Activated naive CD4-positive, alpha-beta T cell (primary cell): ENCODE measurements at places on chromosomes 2 and 18.

- DNase-seq = no peak
These were observed 202.9 kb downstream of the MIB1 start for GRCh38 chr18:21943456-21943855.

DNA sequence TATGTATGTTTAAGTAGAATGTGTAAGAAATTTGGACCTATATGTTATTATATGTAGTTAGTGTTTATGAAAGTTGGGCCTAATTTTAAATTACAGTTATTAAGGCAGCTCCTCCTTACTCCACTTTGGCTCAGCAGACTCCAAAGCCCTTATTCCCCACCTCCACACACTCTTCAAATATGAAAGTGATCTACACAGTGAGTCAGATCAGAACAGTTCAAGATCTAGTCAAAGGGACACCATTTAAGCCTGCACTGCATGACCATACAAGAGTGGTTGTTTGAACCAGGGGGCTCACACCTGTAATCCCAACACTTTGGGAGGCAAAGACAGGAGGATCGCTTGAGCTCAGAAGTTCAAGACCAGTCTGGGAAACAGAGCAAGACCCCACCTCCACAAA is 21.2 kb upstream of the PMAIP1 start:
- no peak for DNase-seq

DNA sequence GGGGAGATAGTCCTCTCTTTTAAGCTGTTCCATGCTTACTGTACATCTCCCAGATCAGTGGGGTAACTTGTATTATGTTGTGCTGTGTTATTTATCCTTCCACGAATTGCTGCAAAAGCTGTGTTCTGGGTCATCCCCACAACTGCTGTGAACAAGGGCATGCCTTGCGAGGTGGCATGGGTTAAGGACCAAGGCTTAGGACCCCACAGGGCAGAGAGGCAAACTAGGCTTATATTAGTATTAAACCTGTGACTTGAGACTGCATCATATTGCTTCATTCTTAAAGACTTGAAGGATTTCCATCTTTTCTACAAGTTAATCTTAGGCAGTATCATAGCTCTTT is 19.9 kb downstream of the RND3 start:
- no peak for DNase-seq

DNA sequence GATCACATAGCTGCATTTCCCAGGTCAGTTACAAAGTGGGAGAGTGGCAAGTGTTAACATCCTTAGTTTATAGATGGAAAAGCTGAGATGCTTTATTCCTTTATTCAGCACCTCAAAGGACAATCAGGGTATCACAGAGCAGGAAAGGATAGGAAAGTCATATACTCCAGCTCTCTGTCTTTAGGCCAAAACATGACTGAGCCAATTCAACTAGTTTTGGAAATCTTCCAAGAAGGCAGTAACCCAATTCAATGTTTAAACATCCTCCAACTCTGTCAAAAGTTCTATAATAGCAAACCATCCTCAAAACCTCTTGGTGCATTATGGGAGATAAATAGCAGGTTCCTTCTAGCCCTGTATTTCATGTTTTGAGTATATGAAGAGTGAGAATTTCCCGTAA is 25.2 kb downstream of the CASP8 start:
- DNase-seq = no peak

DNA sequence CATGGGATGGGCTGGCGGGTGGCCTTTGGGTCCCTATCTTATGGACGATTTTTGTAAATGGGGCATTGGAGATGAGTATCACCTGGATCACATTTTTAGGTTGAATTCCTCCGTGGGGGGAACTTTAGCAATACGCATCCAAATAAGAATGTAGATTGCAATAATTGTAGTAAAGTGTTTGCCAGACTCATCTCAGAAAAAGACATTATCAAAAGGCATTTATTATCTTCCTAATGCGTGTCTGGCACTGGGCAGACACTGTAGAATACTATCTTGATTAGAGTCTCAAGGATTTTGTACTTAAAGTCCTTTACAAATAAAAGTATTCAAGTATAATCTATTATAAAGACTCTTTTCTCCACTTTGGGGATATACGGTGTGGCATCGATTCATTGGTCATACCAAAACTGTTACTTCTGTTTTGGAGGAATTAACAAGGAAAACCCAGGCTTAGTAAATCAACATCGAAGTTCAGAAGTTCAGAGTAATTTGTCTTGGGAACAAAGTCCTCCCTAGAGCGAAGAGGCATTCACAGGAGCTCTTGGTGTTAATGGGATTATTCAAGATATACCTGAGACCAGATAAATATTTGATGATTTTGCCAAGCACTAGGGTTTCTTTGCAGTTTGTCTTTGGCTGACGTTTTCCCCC is 578 bp upstream of the ACKR3 start:
- DNase-seq = no peak

- DNase-seq = no peak
These were observed 71.5 kb downstream of the BABAM2 start for GRCh38 chr2:27962006-27962405.

- no peak for DNase-seq
These were observed 572 bp downstream of the RPS27A start for GRCh38 chr2:55232863-55233657.

DNA sequence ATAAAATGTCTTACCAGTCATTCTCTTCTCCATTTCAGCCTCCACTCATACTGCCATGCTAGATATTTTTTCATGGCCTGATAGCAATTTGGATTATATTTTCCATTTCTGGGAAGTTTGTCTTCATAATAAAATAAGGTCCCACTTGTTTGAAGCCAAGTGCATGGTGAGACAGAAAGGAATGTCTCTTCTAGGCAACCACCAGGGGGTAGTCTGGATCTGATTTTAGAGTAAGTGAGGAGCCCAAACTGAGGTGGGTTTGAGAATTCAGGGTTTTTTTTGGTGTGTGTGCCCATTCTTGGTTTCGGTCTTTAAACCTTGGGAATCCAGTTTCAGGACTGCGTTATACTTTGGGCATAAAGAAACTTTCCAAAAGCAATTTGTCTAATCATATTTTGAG is 315.5 kb downstream of the RPRM start:
- DNase-seq = no peak

- DNase-seq = no peak
These were observed 56.2 kb upstream of the SLC16A14 start for GRCh38 chr2:230124757-230125431.

GRCh38 chr18:36454848-36455458 is 157.4 kb downstream of the FHOD3 start:
- DNase-seq = no peak

- DNase-seq = no peak
These were observed 1249.0 kb downstream of the DPP10 start for GRCh38 chr2:115691409-115691808.

GRCh38 chr2:118371515-118371914 is 283.2 kb downstream of the INSIG2 start:
- no peak for DNase-seq

GRCh38 chr2:174662859-174663258 is 65.3 kb upstream of the WIPF1 start:
- no peak for DNase-seq

DNA sequence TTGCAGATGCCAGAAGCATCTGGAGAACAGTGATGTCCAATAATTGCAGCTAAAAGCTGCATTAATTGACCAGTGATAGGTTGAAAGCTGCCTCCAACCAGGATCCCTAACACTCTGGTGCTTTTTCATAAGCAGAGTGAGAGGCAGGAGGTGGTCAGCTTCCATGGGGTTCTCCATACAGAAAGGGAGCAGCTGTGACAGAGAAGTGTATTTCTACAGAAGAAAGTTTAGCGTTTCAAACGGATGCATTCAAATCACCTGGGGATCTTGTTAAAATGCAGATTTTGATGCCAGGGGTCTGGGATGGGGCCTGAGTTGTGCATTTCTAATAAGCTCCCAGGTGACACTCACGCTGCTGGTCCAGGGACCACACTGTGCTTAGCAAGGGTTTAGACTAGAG is 216.5 kb upstream of the NRP2 start:
- no peak for DNase-seq

DNA sequence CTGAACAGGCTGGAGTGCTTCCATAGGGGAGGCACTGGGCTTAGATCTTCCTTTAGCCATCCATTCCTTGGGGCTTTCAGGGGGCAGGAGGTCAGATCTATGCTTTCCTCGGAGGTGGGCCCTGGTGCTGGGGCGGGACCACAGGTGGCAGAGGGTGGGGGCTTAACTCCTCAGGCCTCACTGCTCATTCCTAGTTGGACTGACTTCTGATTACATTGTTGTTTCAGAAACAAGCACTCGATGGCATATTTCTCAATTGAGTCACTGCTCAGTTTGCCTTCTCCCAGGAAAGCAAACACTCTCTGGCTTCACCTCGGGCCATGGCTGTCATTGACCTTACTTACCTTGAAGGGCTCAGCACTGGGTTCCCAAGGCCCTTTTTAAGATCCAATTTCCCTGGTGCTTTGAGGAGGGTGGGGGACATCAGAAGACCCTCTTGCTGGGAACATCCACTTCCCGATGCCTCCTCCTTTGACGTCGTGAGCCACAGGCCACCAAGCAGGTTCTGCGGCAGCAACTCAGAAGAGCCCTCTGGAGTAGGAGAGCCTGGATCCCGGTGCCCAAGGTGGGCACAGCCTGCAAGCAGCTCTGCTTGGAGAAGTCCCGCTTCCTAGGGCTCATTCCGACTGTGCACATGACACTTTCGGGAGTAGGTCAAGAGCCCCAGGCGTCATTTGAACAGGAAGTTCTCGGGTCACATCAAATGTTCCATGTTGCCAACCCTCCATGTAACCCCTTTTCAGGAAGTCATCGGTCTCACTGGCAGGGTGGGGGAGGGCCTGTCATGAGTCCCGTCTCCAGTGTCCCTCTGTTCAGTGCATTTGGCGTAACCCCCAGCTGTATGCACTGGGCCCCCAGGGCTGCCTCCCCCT is 40.6 kb downstream of the SDC1 start:
- DNase-seq = no peak

DNA sequence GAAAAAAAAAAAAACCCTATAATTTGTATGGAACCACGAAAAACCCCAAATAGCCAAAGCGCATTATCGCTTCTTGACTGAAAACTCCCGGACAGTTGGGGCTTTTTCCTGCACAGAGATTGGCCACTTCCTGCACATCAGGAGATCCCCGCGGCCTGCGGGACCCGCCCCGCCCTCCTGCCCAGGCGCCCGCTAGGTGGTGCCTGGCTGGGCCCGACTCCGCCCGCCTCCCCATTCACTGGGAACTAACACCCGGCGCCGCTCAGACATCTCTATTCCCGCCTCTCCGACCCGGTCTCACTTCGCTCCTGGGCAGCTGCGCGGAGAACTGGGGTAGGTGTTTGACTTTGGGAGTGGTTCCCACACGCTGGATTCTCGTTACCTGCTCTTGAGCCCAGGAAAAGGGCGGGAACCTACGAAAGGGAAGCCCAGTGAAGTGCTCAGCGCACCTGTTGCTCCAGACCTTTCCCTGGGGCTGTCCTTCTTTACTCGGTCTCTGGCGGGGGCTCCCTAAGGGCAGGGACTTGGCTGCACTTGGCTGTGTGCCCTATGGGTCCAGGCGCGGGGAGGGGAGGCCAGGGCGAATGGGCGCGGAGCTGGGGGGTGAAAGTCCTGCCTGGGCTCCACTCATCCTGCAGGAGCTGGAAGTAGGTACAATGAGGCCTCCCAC is at the start of gene HMSD:
Gene HMSD (plus strand): TSS at position 234 of the 670 bp plus-strand sequence. CDS start 4,155 bp downstream, outside the sequence.
- DNase-seq = no peak

DNA sequence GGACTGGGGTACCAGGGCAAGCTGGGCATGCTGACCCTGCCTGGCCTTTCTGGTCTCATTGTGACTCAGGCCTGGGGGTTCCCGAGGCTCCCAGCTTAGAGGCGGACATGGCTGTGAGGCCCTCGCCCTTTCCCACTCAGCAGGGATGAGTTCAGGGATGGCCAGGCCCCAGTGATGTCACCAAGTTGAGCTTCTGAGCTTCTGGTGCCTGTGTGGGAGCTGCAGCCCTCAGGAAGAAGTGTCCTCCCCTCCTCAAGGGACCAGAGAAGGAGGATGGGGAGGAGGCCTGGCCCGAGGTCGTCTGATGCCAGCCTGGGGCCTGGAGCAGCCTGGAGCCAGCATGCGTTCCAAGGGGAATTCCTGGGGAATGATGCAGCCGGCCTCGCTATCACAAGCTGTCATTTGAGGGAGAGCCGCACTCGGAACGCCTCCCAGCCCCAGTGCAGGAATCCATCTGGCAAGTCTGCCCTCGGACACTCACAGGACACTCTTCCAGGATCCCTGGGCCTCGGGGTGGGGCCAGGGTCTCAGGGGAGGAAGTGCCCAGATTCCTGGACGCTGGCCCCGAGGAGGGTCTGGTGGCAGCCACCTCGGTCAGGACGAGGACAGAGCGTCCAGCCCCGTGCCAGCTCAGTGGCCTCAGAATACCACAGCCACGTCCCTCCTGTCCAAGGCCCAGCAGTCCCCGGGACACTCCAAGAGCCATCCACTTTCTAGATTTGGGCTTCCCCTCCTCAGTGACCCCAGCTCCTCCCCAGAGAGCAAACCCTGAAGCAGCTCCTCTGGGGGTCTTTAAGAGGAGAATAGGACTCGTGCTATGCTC is 61.2 kb upstream of the GPC1 start:
- no peak for DNase-seq

DNA sequence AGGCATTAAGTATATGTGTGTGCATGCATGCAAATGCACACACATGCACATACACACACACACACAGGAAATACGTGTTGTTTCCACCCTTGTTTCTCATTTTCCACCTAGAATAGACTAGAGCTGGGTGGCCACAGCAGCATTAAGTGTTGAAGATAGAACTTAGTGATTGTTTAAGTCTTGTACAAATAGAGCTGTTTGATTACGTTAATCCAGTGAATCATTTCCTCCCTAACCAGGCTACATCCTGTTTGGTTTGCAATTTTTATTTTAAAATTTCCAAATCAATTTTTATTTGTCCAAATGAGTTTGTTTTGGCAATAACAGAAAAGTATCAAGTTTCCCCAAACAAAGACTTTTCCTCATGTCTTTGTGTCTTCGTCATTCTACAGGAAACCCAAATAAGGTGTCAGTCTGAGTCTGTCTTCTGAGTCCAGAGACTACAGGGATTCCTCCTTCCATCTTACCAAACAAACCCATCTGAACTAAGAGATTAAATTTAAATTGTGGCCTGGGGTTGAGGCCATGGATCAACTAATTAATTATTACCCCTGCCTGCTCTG is 74.6 kb upstream of the GALNT5 start:
- no peak for DNase-seq

GRCh38 chr2:88095022-88095421 is 27.4 kb downstream of the SMYD1 start:
- no peak for DNase-seq

DNA sequence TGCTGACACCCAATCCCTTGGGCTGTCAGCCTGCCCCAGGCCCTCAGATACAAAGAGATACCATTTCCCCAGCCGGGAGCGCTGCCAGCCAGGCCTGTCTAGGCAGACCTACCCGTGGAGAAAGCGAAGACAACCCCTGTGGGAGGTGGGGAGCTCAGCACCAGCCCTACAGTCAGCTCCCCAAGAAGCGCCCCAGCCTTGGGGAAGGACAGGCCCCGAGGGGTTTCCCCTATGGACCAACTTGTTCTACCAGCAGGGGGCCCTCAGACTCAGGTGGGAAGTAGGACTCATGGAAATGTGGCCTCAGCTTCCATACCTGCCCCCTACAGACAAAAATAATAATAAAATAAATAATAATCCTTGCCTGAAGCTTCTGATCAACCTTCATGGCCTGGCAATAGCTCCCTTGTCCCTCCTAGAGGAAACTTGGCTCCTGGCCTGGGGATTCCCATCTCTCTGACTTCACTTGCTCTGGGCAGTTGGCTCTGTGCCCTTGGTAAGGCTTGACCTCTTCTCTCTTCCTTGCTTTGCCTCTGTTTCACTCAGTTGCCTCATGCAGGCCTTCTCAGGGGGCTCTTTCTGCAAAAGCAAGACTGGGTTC is 7.0 kb downstream of the SLC35F6 start:
- no peak for DNase-seq

- no peak for DNase-seq
These were observed 30.3 kb upstream of the IL37 start for GRCh38 chr2:112880696-112881095.
